ENCODE measurements at places on chromosomes 1 and 21. TPM values are rescaled to one million over a fixed set of nuclear protein-coding genes. Genes with fewer than 3 reads are reported as not detected.

Gene SHISA4
- 42.4 TPM for total RNA-seq

Gene PYGO2
- 13.2 TPM for total RNA-seq

Gene PPIAL4G
- total RNA-seq: not detected

Gene LYSMD1
- total RNA-seq: 7.1 TPM

DNA sequence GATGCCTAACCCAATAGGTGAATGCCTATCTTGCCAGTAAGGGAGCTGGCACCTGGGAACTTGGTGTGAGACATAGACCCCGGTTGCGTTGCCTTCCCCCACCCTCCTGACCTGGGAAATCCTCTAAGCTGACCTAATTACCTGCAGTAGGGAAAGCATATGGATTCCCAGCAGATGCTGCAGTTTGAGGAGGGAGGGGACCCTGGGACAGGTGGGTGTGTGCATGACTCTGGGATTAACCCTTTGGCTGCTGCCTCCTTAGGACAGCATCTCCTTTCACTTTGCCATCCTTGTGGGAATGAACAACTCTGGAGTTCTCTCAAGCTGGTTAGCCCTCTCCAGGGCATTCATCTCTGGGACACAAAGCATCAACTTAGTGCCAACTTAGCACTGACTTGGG is 16.4 kb upstream of the NFASC start:
- DNase-seq: no peak

- DNase-seq: no peak
These were observed 192.8 kb downstream of the LTN1 start for GRCh38 chr21:28799926-28800325.

- peak; percentile 42 for DNase-seq
These were observed 23.5 kb downstream of the SMYD3 start for GRCh38 chr1:246483569-246483933.

GRCh38 chr1:154614247-154614646 is 6.3 kb upstream of the ADAR start:
- DNase-seq: no peak

DNA sequence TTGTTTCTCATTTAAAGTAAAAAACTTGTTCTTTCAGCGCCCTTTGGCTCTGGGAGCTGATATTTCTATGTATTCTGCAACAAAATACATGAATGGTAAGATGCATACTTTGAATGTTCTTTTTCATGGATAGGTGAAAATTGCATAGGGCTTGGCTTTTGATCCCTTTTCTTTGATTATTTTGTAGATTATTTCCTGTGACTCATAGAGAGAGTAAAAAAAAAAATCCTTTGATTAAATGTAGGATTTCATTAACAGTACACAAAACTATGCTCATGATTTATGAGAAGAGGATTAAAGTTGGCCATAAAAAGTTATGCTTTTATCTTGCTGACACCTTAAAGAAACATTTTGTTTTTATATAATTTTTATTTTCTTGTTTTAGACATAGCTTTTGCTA is 18.7 kb downstream of the CTH start:
- no peak for DNase-seq

GRCh38 chr1:890661-891060 is 33.1 kb upstream of the SAMD11 start:
- DNase-seq: no peak

DNA sequence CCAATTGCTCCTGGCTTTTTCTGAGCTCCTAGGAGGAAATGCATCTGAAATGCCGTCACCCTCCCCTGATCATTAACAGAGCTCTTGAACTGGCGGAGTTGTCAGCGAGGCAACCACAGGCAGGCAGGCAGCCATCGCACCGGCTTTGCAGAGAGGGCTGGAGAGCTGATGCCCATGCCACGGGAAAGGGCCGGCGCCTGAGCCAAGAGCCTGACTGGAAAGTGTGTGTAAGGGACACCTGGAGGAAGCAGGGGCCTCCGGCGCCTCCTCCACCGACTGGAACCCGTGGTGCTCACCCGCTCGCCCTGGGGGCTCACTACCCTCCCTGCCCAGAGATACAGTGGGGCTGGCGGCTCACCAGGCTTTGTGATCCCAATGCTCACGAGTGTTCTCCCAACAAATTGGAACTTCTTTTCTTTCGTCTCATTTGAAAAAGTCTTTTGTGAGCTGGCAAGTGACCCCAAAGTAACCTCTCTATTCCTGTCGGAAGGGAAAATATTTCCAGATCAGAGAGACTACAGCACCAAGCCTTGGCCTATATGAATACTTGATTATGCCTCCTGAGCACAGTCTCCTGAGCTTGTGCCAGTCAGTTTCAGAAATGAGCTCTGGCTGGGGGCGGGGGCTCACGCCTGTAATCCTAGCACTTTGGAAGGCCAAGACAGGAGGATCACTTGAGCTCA is 97.7 kb upstream of the SLC25A33 start:
- DNase-seq: peak; percentile 21

DNA sequence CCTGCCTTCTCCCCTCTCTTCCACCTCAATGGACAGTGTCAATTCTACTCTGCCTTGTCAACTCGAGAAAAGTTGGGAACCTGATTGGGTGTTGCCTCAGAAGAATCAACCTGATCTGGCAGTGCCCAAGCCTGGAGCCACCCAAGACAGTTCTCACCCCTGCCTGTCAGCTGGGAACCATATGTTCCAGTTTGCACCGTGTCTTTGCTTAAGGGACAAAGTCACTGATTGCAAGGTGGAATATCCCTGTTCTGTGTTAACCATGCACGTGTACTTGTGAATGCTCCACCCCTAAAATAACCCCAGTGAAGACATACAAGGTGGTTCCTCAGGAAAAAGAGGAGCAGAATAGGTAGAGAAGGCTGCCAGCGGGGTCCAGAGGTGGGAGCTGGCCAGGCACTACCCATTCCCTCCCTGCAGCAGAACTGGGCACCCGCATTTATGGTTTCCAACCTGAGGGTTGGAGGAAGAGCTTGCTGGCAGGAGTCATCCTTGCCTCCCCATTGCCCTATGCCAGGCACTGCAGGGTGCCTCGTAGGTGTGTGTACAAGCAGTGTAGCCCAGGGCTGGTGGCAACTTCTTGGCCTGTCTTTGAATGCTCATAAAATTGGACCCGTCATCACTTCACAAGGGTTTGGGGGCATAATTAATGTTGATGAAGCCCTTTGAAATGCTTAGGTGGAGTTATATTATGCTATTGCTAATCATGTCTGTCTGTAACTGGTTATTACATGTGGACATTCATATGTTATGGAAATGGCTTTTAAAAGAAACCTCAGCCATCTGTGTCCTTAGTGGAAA is 11.3 kb downstream of the NIPAL3 start:
- no peak for DNase-seq

GRCh38 chr1:6243993-6244392 is at the start of gene HES3:
TSS of gene HES3 (plus strand) at chr1:6244179. CDS start at chr1:6244366, 187 bp downstream.
- DNase-seq: no peak

DNA sequence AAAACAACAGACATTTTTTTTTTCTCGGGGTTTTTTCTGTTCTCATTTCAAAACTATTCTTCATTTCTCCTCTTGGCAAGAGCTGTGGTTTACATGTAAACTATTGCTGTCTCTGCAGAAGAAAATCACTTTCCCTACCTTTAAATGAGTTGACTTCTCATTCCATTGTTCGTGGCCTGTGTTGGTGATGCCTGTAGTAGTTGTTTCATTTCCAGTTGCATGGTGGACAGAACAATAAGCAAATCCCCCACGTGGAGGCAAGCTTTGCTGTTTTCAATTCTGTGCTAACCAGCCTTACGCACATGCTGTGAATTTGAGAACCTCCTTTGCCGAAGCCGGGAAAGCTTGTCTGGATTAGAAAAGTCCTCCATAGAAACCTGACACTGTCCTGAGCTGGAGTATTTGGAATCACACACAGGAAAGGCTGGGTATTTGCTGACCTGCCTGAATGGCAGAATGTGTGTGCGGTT is 26.2 kb upstream of the MAP3K7CL start:
- no peak for DNase-seq

DNA sequence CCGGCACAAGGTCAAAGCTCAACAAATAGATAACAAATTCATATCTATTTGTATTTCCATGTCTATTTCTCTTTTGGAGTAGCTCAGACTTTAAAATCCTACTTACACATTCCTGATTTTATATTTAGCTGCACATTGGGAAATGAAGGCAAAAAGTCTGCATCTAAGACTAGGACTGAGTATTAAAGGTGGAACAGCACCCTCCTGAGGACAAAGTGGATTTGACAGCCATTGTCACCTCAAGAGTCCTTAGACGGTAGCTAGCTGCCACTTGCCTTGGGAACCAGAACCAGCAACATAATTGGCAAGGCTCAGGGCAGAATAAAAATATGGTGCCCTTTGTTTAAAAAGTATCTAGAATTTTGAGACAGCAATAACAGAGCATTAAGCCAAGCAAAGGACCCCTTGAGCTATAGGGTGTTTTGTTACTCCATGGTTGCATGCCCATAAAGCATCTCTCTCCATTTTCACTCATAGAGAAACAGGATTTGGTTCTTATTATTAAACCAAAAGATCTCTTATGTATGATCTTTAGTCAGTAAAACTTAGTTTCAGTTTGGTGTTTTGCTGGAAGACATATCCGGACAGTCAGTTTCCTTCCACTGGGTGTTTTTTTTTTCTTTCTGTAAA is 30.0 kb upstream of the SGIP1 start:
- peak; percentile 81 for DNase-seq

- DNase-seq: peak; percentile 86
These were observed 20.2 kb downstream of the NUAK2 start for GRCh38 chr1:205301205-205301821.

All from GM23248 (cell line).